Right kidney (tissue), 9 donors: ENCODE measurements at places on chromosomes 6 and 20.

GRCh38 chr20:57656252-57656820, 36.1 kb upstream of the ZBP1 start:
- no peak for DNase-seq

DNA sequence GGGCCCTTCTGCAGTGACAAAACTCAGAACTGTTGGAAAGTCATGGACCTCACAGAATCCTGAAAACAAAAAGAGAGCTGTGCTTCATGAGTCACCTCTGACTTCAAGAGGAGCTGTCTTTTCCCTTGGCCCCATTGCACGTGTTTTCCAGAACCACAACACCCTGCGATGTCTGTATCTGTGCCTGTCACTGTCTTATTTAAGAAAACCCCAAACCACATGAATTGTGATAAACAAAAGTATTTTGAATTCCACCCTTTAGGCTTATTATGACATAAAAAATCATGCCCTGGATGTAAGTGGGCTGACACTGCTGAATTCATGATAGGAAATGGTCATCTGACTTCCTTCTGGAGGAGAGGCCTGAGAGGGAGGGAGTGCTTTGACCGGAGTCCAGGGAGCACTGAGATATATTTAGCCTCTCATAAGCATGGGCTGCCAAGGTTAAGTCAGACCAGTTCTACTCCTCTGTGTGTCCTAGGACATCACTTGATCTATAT, 96.4 kb upstream of the DUSP22 start:
- no peak for DNase-seq

- DNase-seq = no peak
Observed at GRCh38 chr6:106700581-106700980, 71.2 kb downstream of the QRSL1 start.

GRCh38 chr6:11023032-11023431, 21.1 kb downstream of the ELOVL2 start:
- DNase-seq = no peak

DNA sequence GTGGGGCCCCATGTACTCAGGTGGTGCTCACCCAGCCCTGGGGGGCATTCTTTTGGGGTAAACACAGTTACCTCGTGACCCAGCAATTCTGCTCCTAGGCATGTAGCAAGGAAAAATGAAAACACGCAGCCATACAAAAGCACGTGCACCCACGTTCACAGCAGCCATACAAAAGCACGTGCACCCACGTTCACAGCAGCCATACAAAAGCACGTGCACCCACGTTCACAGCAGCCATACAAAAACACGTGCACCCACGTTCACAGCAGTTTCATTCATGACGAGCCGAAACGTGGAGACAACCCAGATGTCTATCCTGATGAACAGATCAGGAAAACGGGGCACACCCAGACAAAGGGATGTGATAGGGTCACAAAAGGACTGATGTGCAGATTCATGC, 57.1 kb downstream of the YTHDF1 start:
- DNase-seq = no peak

- no peak for DNase-seq
Observed at GRCh38 chr20:4491643-4492042, 230.1 kb upstream of the PRND start.

- DNase-seq = no peak
Observed at GRCh38 chr20:40006168-40006860, 682.7 kb downstream of the MAFB start.
